ENCODE measurements at places on chromosomes 13 and 19.
A peak's percentile ranks its signal among the peaks of the same experiment; 100 is the strongest.

- no peak for DNase-seq
Measured at GRCh38 chr13:52096748-52097147, 32.1 kb downstream of the NEK5 start.

DNA sequence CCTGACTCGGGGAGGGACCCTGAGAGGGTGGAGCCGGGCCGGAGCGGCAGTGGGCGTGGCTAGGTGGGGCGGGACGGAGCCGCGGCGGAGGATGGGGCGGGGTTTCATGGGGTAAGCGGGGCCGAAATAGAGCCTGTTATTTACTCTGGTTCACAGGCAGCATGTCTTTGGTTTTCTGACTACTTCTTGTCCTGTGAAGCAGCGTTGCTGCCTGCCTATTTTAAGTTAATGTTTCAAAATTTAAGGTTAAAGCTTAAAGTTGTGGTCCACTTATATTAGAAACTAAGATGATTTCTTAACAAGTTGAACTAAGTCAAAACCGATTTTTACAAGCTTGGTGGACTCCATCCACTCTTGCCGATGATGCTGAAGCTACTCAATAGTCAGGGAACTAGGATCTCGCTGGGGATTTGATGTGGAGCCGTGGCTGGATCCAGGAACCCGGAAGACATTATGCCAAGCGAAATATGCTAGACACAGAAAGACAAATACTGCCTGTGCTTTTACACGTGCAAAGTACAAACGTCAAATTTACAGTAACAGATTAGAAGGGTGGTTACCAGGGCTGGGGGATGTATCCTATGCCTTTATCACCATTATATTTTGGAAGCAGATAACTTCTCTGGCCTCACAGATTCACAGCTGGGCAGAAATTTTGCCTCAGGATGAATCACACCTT, 433 bp upstream of the ZNF616 start:
- no peak for DNase-seq

DNA sequence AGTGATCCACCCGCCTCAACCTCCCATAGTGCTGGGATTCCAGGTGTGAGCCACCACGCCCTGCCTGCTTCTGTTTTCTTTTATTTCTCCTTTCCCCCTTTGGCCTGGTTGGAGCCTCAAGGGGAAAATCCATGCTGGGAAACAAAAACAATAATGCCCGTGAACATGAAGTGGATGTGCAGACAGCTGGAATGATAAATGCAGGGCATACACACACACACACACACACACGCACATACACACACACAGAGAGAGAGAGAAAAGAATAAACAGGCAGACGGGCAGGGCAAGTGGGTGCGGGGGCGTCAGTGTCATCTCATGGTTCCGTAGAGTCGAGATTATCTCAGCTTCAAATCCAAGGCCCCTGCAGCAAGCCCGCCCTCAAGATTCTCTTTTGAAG, 4.4 kb upstream of the PLEKHF1 start:
- DNase-seq, result peak; percentile 29

DNA sequence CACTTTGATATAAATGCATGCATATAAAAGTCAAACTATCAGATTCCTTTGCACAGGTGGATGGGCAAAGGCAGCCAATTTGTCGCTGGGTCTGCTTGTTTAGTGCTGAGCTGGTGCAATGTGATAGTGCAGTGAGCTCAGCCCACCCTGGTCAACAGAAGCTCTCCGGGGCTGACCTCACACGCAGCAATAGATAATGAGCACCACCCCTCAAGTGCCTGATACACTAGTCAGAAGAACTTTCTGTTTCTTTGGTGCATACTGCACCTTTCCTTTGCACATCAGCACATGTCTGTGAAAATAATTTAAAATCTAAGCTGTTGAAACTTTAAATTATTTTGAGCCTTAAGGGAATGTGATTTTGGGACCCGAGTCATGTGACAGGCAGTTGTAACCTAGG, 20.2 kb downstream of the ATP8A2 start:
- peak; percentile 74 for DNase-seq

DNA sequence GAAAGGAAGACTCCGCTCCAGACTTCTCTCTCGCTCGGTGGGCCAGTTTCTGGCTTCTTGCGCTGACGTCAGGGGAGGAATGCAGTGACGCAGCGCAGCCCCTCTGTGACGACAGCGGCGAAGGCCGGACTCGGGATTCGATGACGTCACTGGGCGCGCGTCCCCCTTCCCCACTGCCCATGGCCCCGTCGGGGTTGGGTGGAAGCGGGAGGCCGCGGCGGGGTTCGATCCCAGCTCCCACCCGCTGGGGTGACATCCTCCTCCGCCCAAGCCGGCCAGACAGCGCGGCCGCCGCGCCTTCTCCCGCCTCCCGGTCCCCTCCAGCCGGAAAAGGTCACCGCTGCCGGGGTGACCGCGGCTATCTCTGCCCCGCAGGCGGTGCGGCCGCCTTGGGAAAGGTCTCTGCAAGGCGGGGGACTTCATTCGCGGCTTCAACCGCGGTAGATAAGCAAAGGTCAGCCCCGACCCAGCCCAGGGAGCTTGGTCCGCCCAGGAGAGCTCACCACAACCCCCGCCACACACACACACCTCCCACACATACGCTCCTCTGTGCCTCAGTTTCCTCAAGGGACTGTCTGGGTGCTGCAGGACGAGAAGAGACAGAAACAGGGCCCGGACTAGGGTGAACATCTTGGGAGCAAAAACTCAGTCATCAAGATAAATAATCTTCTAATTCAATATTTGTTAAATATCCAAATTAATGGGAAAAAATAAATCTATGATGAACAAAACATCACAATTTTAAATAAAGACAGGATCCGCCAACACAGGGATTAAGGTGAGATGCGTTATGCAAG, 844 bp upstream of the RFX1 start:
- DNase-seq, result peak; percentile 100

GRCh38 chr19:28700176-28700575, 512.8 kb downstream of the UQCRFS1 start:
- peak; percentile 45 for DNase-seq

DNA sequence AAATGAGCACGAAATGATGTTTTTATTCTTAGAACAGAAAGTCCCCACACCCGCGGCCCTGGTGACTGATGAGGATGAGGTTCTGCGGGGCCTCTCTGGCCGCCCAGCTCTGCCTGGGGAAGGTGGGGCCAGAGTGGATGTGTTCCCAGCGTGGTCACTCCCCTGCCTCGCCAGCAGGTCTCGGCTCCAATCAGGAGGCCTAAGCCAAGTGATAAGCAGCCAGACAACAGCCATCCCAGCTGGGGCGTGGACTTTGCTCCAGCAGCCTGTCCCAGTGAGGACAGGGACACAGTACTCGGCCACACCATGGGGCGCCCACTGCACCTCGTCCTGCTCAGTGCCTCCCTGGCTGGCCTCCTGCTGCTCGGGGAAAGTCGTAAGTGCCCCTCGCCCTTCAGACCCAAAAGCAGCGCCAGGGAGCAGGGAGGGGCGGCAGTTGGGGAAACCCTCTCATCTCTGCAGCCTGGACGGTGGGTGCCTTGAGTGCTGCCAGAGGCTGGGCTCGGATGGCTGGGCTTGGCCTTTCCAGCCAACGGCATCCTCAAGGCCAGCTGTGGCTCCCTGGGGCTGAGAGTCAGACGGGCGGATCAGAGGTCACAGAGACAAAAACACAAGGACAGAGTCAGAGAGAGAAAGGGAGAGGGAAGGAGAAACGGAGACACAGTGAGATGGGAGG, at the start of gene F10:
TSS of gene F10 (plus strand) at position 250 of the 676 bp plus-strand sequence. CDS start at position 307, 57 bp downstream.
- no peak for DNase-seq

GRCh38 chr13:90889906-90890834, 457.3 kb upstream of the MIR17HG start:
- DNase-seq, result no peak

DNA sequence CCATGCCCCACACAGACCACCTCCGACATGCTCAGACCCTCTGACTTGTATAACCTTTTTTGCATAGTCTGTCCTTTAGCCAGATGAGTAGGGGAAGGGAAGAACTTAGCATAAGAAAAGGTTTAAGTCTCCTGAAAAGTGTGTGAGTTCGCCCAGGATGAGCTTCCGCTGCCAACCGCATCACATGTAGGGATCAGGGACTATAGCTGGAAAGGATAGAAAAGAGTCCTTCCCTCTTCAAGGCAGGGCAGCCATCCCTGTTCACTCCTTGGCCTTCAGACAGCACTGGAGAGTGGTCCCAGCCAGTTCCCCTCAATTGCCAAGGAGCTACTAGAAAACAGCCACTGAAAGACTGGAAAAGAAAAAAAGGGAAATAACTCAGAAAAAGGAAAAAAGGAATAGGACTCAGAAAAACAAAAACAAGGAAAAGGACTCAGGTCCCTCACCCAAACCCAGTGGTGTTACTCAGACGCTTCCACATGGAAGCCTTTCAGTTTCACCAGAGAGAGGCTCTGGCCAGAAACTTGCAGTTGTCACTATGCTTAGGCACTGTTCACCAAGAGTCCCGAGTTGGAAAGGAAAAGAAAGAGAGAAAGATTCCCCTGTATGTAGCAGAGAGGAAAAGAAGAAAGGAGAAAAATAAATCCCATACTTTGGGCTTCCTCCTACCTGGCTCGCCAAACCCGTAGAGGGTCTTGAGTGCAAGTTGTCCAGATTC, 5.6 kb upstream of the TM9SF2 start:
- DNase-seq, result peak; percentile 50

GRCh38 chr13:111210544-111211469, 95.7 kb downstream of the ARHGEF7 start:
- no peak for DNase-seq

GRCh38 chr13:30159446-30159839, 147.9 kb downstream of the KATNAL1 start:
- DNase-seq, result no peak

DNA sequence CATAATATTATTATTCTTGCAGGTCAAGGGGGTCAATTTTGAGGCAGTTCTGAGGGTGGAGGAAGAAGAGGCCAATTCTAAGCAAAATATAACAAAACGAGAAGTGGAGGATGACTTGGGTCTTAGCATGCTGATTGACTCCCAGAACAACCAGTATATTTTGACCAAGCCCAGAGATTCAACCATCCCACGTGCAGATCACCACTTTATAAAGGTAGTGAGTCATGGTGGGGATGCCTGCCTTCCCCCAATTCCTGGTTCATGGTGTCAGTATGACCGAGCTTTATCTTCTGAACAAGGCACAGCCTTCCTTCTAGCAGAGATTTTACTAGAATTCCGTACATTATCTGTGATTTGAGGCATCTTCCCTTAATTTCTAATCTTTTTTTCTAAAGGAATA, 9.4 kb upstream of the DCUN1D2 start:
- no peak for DNase-seq

DNA sequence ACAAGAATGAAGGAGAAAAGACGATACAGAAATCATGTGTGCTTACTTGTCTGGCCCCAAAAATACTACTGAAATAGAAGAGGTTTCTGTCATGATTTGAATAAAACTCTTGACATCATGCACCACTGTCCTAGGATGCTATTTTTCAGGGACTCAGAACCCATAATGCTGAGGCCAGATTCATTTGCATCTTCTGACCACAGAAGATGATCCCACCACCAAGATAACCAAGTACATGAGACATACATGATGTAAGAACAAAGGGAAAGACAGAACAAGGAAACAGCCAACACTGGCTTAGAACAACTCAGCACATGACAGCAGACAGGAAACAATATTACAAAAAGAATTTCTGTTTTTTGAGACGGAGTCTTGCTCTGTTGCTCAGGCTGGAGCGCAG, 2.5 kb downstream of the ZNF552 start:
- DNase-seq, result peak; percentile 81

DNA sequence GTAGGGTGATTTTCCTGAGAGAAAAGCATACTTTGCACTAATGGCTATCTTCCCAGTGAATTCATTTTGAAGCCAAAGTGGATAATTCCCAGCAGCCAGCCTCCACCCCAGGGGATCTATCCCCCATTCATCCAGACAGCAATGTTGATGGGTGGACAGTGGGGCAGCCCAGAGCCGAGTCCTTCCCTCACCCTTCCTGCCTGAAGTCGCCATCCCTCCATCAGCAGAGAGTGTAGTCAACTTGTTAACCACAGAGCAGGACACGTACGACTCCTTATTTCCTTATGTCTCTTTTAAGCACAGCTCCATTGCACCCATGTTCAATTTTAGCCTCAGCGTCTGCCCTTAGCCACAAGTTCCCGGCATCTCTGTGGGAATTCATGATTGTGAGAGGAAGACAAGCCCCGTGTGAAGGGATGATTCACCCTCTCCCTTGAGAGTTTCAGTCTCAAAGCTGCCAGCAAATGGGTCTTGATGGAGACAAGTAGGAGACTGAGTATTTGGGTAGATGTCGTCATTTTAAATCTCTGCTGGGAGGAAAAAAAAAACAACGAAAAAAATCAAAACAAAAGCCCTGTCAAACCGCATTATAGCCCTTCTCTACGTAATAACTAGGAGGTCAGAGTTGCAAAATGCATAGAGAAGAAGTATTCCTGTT, 58.3 kb upstream of the MEDAG start:
- no peak for DNase-seq

GRCh38 chr13:24984134-24984533, 111.8 kb upstream of the PABPC3 start:
- DNase-seq, result no peak

DNA sequence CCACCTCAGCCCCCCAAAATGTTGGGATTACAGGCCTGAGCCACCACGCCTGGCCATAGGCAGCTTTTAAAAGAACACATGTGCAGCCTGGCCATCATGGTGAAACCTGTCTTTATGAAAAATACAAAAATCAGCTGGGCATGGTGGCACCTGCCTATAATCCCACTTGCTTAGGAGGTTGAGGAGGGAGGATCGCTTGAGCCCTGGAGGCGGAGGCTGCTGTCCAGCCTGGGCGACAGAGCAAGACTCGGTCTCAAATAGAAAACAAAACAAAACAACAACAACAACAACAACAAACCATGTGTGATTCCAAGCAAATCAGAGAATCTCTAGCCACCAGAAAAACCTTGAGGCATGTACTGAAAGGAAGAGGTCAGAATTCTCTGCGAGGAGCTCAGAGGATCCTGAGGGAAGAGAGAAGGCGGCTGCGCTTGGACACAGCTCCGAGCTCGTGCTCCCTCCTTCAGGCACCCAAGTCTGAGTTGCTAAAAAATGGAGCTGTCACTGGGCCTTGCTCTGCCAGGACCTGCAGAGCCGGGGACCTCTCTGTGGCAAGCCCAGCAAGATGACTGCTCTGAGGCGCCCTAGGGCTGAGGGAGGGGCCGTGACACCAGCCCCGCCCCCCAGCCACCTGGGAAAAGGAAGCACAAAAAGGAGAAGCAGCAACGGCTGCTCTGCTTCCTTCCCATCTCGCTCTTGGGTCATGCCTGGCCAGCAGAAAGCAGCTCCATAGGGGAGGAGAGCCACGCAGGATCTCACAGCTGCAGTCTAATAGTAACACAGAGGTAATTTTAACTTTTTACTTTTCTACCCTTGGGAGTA, at the start of gene ARL11:
TSS of gene ARL11 (plus strand) at position 677 of the 822 bp plus-strand sequence. CDS start 1,941 bp downstream, outside the sequence.
- peak; percentile 95 for DNase-seq

DNA sequence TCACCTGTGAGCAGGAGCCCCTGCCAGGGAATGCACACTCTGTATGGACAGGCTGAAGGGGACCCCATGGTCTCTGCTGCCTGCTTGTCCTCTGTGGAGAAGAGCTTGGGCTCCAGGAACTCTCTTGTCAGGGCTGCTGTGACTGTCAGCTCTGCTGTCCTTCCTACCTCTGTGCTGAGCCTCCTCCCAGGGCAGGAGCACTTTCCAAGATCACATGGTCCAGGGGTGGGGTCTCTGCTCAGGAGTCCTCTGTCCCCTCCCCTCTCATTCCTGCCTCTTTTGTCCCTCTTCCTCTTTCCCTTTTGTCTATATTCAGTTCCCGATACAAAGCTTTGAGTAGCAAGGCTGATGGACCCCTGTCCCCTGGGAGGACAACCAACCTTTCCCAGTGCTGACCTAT, at the start of gene CEACAM7:
TSS of gene CEACAM7 (minus strand) at position 173 of the 400 bp plus-strand sequence. CDS start at position 68, 105 bp downstream.
- DNase-seq, result no peak

Data from OCI-M1 (cell line).